ENCODE measurements at places on chromosomes 11 and 22. TPM values are rescaled to one million over a fixed set of nuclear protein-coding genes. Genes with fewer than 3 reads are reported as not detected.

DNA sequence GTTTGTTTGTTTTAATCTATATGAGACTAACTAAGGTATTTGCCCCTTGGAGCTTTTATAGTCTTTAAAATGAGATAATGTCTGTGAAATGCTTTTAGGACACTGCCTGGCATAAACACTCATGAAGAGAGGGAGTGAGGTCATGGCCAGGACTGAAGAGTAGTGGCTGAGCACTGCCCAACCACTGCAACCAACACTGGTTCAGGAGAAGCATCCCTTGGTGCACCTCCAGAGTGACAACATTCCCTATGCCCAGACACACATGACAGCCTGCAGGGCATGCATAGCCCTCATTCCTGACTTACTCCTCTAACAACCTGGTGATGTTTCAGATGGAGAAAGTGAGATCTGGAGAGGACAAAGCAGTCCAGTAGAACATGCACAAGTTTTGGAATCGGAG is 36.1 kb downstream of the ME3 start:
- no peak for DNase-seq

DNA sequence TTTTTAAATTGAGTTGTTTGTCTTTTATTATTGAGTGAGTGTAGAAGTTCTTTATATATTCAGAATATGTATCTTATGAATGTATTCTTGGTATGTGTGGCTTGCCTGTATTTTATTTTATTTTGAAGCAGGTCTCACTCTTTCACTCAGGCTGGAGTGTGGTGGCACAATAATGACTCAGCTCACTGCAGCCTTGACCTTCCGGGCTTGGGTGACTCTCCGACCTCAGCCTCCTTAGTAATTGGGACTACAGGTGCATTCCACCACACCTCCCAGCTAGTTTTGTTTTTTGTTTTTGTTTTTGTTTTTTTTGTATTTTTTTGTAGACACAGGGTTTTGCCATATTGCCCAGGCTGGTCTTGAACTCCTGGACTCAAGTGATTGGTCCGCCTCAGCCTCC is 24.5 kb upstream of the MPPED2 start:
- DNase-seq = no peak

GRCh38 chr11:15806217-15806616 is 550.1 kb downstream of the SOX6 start:
- no peak for DNase-seq

- DNase-seq = no peak
Measured at GRCh38 chr11:80330264-80330663, 889.4 kb upstream of the TENM4 start.

DNA sequence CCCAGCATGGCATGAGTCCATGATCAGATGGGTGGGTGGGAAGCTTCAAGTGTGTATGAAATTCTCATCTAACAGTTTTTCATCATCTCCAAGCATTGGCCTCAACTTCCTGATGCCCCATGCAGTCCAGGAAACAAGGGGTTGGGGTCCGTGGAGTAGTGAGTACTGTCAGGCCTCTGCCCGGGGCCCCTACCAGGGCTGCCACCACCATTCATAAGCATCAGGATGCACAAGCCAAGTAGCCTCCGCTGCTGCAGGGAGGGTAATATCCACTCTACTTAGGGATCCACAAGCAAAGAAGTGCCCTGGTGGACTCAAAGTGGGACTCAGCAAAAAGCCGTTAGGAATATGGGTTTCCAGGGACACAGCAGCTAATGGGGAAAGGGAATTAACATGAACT is 49.3 kb downstream of the KCNC1 start:
- DNase-seq = peak; percentile 28

DNA sequence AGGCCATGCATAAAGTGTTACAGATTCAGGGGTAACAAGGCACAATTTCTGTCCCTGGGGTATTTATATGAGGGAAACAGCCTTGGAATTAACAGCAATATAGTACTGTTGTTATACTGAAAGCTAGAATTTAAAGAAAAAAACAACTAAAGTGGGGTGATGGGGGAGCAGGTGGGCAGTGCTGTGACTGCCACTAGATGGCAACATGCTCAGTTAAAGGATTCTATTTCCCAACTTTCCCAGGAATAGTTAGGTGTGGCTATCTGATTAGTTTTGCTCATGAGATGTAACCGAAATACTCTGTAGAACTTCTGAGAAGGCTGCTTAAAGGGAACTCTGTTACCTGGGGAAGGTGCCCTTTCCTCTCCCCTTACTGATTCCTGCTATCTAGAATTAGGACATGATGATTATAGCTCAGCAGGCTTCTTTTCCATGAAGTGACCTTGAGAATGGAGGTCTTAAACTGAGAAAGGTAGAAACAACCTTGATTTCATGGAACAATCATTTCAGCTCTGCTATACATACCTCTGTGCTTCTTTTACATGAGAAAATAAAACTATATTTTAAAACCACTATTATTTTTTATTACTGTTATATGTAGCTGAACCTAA is 102.6 kb downstream of the RELT start:
- no peak for DNase-seq

GRCh38 chr11:29258411-29258810 is 758.4 kb downstream of the KCNA4 start:
- DNase-seq = no peak

- no peak for DNase-seq
Measured at GRCh38 chr11:61061081-61061826, 41.0 kb upstream of the CD5 start.

- no peak for DNase-seq
Measured at GRCh38 chr22:35742342-35743100, 24.8 kb downstream of the APOL5 start.

- DNase-seq = no peak
Measured at GRCh38 chr11:16511116-16512114, 155.1 kb upstream of the SOX6 start.

GRCh38 chr22:19719050-19719482 is 4.3 kb upstream of the GP1BB start:
- no peak for DNase-seq

GRCh38 chr11:115941481-115941993 is 437.3 kb upstream of the CADM1 start:
- no peak for DNase-seq

- no peak for DNase-seq
Measured at GRCh38 chr11:122803716-122804115, 34.6 kb upstream of the CRTAM start.

DNA sequence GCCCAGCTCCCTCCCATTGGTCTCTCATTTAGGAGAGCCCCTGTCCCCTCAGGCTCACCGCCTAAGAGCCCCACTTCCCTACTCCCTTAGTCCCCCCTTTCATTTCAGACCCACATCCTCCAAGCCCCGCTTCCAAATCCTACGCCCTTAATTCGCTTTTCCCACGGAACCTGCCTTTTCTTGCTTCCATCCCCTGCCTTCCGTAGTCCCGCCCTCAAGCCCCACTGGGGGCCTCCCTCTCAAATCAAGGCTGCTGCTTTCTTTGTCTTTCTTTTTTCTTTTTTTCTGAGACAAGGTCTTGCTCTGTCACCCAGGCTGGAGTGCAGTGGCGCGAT is 396 bp downstream of the CCDC157 start:
- no peak for DNase-seq

GRCh38 chr11:74001822-74002286 is 7.0 kb downstream of the UCP3 start:
- DNase-seq = peak; percentile 66

DNA sequence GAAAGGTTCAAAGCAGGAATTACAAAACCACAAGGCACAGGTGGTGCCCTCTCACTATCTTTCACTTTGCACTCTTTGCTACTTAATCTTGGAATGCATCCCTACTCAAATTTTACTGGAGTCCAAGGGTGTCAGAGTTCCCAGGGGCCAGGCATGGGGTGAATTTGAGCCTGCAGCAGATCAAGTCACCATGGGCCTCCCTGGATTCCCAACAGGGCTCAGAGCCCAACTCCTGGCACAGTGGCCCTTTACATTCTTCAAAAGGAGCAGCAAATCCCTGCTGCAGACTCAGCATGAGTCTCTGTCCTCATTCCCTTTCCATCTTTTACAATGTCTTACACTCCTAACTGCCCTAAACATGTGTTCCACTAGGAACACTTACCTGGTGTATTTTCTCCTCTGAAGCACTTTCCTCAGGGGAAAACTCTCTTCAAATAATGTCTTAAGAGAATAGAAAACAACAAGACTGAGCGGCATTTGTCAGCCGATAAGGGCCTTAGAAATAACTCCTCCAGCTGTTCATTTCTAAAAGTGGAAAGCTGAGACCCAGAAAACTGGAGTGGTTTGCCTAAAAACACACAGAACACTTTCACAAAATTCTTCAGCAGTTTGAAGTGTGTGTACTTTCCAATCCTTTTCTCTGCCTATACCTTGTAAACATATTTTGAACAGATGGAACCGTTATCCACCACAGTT is 596.0 kb downstream of the INSC start:
- DNase-seq = peak; percentile 81

- no peak for DNase-seq
Measured at GRCh38 chr11:14393889-14394288, 34.9 kb upstream of the RRAS2 start.

DNA sequence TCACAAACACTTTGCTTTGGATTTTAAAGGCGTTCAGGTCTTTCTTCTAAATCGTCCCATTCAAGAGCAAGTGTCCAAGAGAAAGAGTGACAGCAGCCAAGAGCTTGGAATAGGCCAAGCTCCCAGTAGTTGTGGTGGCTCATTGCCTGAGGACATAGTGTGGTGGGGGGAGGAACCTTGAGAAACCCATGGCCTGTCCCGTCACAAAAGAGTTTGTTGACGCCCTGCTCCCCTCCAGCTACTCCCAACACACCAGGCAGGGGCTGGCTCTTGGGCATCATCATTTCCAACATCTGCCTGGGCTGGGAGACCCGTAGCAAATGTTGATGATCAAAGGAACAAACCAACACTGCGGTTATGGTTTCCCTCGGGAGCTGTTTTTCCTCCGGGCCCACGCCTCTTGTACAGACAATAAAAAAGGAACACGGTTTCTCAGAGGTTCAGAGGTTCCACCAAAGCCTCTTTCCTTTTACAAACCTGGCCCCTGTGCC is 20.8 kb downstream of the FADS3 start:
- peak; percentile 52 for DNase-seq

DNA sequence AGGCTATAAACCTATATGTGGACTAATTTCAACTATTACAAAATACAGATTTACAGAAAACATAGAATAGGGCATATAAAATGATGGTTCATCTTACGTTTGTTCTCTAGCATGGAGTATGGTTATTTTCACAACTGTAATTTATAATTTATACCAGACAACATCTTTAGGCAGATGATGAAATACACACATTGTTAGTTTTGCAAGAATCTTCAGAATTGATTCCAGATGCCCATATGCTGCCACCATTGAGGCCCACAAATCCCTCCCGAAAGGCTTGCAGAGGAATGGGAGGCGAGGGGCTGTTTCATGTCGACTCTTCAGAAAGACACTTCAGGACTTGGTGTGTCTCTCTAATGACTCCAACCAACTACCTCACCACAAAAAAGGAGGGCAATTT is 6.2 kb downstream of the PTPN5 start:
- no peak for DNase-seq

DNA sequence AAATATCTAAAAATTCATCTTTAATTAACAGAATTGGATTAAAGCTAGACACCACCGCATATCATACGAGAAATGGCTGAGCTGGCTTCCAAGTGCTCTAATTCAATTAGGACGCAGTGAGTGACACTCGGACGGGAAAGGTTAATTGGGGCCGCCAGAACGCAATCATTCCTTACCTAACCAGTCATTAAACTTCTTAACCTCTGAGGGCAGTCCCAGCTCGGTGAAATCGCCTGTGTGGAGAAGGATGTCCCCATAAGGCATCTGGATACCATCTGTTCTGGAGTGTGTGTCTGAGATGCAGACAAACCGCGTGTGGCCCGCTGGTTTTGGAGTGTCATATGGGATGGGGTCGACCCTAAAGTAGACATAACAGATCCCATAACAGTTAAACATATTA is 50.3 kb downstream of the MPPED2 start:
- no peak for DNase-seq

- DNase-seq = no peak
Measured at GRCh38 chr11:112175599-112175952, 264 bp downstream of the BCO2 start.

- DNase-seq = no peak
Measured at GRCh38 chr22:49334449-49334789, 493.3 kb downstream of the BRD1 start.

- DNase-seq = no peak
Measured at GRCh38 chr11:71548716-71549151, 514 bp downstream of the KRTAP5-9 start.

- peak; percentile 91 for DNase-seq
Measured at GRCh38 chr22:39290724-39291161, 28.7 kb downstream of the RPL3 start.

DNA sequence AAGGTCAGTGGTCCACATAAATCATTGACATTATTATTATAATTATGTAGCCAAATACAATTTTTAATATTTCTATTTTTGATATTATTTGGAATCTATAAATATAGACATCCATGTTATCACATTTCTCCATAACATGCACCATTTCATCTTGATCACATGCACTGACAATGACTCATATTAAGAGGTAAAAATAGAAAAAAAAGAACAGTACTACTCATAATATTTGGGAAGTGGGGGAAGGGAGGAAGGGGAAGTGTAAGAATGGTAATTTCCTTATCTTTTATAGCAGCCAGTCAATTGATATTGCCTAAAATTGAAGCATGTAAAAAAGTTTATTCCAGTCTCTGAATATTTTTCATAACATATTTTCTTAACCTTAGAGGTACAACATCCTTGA is 72.3 kb downstream of the ADM start:
- no peak for DNase-seq

DNA sequence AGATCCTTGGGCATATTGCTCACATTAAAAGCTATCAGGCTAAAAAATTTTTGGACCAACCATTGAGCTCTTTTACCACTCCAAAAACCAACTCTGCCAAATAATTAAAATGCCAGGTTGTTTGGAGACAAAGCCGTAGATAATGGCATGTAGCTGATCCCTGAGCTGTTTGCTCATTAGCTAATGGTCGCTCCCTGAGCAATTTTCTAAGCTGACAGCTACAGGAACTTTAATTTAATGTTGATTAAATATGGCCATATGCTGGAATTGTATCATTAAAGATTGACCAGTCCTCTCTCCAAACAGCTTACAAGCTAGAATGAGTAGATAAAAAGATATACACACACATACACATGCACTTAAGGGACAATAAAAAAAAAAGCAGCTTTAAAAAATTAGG is 216.2 kb upstream of the ARHGAP20 start:
- DNase-seq = no peak

DNA sequence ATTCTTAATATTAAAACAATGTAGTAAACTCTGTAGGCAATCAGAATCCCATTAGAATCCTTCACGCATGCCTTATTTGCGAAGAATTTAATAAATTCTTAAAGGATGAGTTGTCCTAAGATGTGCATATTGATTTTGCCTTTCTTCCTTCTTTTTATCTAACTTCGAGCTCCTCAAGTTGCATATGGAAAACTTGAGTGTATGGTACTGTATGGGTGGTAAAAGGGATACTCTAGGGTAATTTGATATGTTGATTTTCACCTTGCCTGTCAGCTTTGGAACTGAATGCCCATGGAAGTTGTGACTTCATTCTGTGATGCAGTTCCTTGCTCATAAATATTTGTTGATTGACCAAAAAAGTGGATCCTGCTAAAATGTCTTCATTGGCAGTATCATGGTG is 193.8 kb downstream of the DDX10 start:
- DNase-seq = no peak

The MEN1 gene
- 8.7 TPM for polyA plus RNA-seq

The OR2AT4 gene
- polyA plus RNA-seq = not detected

The TTC36 gene
- 0.09 TPM for polyA plus RNA-seq

The MIAT gene
- polyA plus RNA-seq = 0.04 TPM

The TBCEL gene
- 7.0 TPM for polyA plus RNA-seq

The ACCS gene
- polyA plus RNA-seq = 5.9 TPM

The TXN2 gene
- polyA plus RNA-seq = 115 TPM

The EHF gene
- 0.18 TPM for polyA plus RNA-seq

The CCDC188 gene
- polyA plus RNA-seq = 0.12 TPM

The HMOX1 gene
- 249 TPM for polyA plus RNA-seq

The TAF10 gene
- polyA plus RNA-seq = 80.3 TPM

The OTOG gene
- polyA plus RNA-seq = not detected

The KCNQ1OT1 gene
- polyA plus RNA-seq = 0.01 TPM

All from psoas muscle (tissue), 8 donors.